ENCODE measurements at places on chromosomes 3 and 15.

GRCh38 chr3:14256561-14257342, 78.1 kb downstream of the LSM3 start:
- DNase-seq = peak; percentile 35

- peak; percentile 82 for DNase-seq
Measured at GRCh38 chr3:125123451-125124305, 67.9 kb upstream of the HEG1 start.

DNA sequence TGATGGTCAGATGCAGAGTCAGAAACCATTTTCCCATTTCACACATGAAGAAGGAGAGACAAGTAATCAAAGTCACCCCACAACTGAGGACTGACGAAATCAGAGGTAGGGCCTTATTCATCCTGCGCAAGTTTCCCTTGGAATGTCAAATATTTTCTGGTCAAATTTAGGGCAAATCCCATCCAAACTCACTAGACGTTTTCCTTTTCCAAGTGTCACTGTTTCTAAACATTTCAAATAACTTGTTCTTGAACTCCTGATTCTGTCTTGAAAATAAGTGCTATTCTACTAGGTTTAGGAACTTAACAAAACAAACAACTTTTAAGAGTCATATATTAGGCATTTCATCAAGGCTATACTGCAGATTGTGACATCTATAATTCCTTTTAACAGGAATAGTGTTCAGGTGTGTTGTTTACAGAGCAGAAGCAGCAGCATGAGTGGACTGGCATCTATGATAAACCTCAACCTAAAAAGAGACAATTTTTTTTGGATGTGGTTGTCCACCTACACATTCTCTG, 40.7 kb downstream of the SUMF1 start:
- DNase-seq = no peak

DNA sequence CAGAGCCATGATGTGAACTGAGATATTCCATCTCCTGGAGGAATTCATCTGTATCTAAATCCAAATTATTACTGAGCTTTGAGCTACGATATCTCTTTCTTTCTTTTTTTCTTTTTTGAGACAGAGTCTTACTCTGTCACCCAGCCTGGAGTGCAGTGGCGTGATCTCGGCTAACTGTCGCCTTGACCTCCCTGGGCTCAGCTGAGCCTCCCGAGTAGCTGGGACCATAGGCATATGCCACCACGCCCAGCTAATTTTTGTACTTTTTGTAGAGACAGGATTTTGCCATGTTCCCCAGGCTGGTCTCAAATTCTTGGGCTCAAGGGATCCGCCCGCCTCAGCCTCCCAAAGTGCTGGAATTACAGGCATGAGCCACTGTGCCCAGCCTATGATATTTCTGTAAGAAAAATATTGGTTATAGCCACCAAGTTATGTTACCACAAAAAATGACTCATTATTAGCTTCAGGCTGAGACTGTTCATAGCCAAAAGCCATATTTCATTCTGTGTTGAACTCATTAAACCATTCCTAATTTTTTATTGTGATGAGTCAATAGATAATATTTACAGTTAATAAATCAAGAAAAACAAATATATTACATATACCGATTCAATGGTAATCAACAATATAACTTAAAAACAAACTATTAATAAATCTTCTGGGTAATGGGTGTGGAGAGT, 27.1 kb upstream of the SLC30A4 start:
- peak; percentile 33 for DNase-seq

DNA sequence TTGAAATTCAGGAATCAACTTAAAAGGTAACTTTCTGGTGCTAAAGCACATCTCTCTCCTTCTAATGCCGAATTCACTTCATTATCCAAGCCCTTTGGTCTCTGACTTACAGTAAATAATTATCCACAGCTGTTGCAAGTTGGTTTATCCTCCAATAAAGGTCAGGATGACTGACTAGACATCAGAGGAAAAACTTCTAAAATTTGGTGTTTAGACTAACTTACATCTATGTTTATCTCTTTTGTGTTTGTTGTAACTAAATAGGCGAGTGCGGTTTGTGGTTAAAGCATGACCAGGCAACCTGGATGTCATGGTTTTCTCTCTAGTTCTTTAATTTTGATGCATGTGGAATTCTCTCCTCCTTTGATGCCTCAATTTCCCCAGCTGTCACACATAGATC, 237.4 kb upstream of the LRTM1 start:
- peak; percentile 92 for DNase-seq

Measured in RPMI7951 (cell line).